ENCODE measurements at places on chromosomes 7 and 10. TPM values are rescaled to one million over a fixed set of nuclear protein-coding genes. Genes with fewer than 3 reads are reported as not detected.

DNA sequence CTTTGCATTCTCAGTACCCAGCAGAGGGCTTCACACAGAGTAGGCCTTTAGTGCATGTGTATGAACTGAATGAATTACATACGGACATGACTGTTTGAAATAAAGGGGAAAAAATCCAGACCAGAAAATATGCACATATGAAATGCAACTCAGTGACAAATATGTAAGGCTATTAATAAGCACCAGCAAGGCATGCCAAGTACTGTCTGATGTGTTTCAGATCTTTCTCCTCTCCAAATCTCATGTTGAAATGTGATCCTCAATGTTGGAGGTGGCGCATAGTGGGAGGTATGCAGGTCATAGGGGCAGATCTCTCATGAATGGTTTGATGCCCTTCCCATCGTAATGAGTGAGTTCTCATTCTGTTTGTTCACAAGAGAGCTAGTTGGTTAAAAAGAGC lies 87.3 kb upstream of the TOMM7 start:
- no peak for DNase-seq

DNA sequence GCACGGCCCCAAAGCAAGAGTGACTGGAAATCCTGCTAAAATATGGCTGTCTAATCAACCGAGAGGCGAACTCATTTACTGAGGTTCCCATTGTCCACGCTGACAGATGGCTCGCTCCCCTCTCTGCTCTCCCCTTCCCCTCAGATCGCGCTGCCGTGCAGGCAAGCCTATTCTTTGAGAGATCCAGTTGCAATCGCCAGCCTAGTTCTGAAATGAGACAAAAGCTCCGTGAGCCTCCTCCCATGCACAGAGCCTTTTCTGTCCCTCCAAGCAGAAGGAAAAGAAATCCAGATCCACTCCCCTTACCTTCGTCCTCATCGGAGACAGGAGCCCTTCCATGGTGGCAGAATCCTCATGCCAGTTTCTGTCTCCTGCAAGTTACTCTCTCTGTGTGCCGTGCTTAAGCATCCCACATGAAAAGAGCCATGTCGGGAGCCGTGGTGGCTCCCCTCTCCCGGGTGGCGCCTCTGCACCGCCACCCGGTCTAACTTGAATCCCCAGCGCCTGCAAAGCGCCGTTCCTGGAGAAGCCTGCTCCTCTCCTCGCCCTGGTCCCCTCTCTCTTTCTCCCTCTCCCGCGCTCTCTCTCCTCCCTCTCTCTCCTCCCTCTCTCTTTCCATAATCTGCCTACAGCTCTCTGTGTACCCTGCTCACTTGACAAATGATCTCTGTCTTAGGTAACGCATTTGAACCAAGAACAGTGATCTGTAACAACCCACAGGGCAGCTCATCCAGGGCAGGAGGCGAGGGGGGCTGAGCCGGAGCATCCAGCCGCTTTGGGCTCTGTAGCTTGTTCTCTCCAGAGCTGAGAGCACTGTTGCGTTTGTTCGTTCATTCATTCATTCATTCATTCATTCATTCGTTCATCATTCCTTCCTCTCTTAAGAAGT lies 156.8 kb downstream of the FRMD4A start:
- no peak for DNase-seq

DNA sequence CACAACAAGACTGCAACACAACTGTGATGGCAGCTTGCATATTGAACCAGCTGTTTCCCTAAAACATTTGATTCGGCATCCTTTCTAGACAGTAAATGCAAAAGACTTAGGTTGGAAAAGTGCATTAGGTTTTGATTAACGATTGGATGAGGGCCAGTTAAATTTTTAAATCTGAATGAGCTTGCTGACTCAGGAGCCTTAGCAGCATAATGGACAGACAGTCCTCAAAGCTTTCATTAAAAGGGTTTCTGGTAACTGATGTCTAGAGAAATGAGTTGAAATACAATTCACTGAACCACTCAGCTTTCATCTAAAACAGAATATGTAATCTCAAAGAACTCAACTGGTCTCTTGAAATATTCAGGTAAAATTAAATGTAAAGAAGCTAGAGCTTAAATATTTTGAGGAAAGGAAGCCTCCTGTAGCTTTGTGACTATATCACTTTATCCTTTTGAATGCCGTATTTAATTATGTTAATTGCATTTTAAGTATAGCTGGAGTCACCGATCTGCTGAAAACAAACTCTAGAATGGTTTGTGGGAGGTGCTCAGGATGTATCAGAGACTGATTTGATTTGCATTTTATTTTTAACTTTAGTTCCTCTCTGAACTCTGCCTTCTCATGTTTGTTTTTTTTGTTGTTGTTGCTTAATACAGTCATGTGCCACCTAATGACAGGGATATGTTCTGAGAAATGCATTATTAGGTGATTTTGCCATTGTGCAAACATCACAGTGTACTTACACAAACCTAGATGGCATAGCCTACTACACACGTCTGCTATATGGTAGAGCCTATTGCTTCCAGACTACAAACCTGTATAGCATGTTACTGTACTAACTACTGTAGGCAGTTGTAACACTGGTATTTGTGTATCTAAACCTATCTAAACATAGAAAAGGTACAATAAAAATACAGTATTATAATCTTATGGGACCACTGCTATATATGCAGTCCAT lies 29.2 kb upstream of the ATRNL1 start:
- DNase-seq = no peak

GRCh38 chr7:37703361-37703760 lies 19.8 kb downstream of the GPR141 start:
- no peak for DNase-seq

DNA sequence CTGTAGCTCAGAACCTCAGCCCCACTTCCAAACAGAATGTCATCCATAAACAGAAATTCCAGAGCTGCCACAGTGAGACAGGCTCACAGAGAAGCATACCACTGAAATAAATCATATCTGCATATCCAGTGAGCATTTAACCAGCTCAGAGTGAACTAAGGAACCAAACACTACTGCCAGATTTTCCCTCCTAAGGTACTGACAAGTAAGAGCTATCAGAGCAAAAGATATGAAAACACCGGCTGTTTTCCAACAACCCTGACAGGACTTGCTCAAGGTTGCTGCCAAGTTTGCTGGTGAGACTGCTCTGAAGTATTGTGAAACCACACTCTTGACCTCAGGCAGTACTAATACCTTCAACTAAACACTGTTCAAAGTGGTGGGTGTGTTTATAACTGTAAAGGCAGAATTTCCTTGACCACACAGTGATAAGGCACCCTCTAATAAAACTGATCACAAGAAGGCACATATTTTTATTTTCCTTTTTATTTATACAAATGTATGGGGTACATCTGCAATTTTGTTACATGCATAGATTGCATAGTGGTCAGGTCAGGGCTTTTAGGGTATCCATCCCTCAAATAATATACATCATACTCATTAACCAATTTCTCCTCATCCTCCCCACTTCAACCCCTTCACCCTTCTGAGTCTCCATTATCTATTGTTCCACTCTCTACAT lies 18.3 kb downstream of the SGMS1 start:
- DNase-seq = no peak

GRCh38 chr10:88090568-88091214 lies 227.3 kb downstream of the PTEN start:
- no peak for DNase-seq

DNA sequence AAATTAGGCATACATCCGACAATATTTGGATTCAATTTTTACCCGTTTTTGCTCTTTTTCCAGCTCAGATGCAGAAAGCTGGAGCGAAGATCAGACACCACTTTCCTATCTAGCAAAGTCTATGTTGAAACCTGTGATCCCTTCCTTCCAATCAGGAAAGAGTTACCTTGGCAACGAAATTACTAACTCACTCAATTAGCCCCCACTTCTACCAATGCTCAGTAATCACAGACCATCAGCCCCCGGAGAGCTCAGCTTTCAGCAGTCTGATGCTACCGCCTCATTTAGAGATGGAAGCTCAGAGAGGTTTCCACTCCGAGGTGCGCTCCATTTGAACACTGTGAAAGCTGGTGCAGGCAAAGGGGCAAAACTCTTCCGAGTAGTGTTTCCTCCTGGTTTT lies 6.7 kb downstream of the FRAT1 start:
- no peak for DNase-seq

DNA sequence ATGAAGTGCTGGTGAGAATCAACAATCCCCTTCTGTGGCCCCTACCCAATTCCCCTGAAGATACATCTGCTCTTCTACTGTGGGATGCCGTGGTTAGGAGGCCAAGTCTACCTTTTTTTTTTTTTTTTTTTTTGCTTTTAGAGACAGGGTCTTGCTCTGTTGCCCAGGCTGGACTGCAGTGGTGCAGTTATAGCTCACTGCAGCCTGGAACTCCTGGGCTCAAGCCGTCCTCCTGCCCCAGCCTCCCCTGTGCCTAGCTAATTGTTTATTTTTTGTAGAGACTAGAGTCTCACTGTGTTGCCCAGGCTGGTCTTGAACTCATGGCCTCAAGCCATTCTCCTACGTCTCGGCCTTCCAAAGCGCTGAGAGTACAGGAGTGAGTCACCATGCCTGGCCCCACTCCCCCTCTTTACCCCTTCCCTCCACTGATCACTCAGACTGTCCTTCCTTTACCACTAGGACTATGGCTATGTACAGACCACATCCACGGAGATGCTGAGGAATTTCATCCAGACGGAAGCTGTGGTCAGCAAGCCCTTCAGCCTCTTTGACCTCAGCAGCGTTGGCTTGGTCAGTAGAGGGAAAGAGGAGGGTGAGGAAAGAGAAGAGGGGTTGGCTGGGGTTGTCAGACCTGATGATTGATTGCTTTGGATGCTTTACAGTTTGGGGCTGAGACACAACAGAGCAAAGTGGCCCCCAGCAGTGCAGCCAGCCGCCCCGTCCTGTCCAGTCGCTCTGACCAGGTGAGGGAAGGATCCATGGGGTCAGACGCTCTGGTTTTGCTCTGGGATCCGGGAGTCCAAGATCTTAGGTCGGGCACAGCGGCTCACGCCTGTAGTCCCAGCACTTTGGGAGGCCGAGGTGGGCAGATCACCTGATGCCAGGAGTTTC lies 1.8 kb downstream of the AP4M1 start:
- DNase-seq = no peak

The COX19 gene
- 13.3 TPM for polyA plus RNA-seq

The VAX1 gene
- polyA plus RNA-seq = not detected

The NPC1L1 gene
- 2.9 TPM for polyA plus RNA-seq

The NUTM2D gene
- polyA plus RNA-seq = 11.9 TPM

The HOXA4 gene
- 20.4 TPM for polyA plus RNA-seq
